ENCODE measurements at places on chromosomes 12 and 14. TPM values are rescaled to one million over a fixed set of nuclear protein-coding genes. Genes with fewer than 3 reads are reported as not detected.

The AMHR2 gene
- not detected for total RNA-seq

The DHRS2 gene
- not detected for total RNA-seq

DNA sequence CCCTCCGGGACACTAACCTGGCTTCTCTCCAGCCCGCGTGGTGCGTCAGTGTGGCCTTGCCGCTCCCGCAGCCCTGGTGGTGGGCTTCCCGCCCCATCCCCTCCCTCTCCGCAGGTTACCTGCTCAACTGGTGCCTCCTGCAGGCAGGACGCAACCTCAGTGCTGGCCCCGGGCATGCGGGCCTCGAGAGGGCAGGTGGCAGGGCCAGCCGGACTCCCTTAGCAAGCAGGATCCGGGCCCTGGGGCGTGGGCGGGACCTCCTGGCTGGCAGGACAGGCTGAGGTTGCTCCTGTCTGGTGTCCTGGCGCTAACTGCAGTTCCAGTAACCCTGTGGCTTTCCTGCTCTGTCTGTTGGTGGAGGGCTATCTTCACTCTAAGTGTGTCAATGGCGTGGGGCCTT, 8.6 kb upstream of the ADSS1 start:
- DNase-seq = no peak

DNA sequence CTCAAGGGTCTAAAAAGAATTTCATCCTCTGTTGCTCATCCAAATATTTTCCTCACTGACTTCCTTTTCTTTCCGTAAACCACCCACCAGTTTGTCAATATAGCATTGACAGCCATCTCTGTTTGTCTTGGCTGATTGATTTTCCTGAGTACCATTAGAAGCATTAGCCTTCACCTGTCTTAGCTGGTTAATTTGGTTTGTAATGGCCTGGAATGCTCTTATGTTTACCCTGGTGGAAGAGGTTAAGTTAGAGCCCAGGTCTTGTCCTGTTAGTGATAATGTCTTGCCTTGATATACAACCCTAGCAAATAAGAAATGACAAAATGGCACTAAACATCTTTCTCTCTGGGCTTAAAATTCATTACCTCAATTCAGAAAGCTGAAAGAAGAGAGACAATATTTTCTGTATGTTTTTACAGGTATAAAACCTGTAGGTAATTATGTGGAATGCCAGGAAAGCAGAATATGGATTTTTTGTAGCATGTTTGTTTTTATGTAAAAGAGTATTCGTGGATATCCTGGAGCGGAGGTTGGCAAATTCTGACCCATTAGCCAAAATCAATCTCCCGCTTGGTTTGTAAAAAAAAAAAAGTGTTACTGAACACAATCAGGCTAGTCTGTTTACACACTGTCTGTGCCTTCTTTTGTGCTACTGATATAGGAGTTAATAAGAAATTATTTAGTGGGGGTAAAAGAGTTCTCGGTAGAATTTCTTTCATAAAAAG, 224.4 kb upstream of the DAAM1 start:
- no peak for DNase-seq

The BDKRB2 gene
- 3.6 TPM for total RNA-seq

GRCh38 chr12:27637524-27637923, 58.7 kb upstream of the REP15 start:
- no peak for DNase-seq

DNA sequence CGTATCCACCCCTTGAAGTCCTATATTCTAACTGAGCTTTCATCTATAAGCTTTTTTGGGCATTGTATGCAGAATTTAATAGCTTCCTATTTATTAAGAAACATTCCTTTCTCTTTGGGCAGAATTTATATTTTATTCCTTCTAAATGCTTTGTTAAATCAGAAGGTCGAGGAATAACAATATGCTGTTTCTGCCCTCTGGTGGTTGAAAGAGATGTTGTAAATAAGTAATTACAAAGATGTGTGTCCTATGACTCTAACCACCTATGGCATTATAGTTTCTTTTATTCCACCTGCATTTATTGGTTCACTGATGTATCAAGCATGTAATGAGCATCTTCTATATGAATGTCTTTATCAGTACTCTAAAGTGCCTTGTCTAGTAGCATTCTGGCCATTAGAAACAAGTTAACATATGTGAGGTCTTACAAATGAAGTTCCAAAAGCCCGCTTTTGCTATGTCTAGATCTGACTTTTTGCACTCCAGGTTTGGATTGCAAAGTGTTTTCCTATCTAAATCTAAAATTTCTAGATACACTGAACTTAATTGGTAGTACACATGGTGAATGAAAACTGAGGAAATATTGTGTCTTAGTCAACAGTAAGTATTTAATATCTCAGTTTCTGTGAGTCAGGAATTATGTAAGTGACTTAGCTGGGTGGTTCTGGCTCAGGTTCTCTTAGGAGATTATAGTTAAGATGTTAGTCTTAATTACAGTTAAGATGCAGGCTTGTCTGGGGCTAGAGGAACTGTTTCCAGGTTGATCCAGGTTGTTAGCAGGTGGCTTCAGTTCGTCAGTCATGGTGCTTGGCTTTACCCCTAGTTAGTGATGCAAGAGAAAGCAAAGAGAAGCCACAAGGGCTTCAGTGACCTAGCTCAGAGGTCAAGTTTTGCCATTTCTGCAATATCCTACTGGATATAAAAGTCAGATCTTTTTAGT, 57.5 kb downstream of the PLEKHA5 start:
- no peak for DNase-seq

DNA sequence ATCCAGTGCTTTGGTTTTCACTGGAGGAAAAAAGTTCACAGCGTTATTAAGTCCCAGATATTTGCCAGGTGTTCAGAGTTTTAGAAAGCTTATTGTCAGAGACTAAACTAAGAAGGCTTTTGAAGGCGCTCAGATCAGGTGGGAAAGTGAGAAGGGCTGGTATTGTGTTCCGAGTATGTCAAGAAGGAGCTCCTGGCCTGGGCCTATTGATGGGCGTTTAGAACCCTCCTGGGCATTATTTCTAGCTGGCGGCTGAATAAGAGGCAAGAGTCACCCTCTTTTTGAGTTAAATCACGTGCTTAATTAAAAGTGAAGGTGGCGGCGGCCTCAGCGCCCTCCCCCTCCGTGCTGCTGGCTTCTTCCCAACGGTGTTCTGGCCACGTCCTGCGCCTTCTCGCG, 20.9 kb upstream of the GNS start:
- DNase-seq = no peak

The SPIC gene
- not detected for total RNA-seq

DNA sequence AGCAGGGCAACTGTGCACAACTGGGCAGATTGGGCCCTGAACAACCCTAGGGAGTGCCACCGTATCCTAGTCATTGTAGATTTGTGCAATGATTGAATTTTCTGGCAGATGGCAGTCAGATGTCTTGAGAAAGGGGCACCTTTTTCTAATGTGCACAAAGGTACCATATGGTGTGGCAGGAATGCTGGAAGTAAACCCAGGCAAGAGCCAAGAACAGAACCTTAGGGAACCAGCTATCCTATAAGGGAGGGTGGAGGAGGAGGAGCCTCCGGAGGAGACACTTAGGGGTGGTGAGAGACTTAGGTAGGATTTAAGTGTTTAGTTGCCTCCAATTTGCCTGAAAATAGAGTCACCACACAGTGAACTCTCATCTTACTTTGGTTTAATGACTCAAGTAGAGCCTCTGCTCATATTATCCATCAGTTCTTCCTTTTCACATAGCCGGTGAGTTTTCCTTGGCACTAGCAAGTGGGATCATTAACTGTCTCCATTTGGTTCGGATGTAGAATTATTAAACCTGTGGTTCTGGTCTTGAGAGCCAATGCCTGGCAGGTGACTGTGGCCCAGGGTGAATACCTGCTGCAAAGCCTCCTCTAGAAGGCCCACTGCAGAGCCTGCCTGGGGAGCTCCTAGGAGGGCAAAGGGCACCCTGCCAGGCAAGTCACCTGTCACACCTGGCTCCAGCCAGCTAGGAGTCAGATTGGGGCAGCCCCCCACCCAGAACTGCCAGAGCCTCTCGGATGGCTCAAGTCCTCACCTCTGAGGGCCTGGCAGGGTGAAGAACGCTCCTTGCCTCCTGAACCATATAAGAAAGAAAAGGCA, 184.4 kb upstream of the HIF1A start:
- no peak for DNase-seq
